ENCODE measurements at places on chromosomes 7 and 10.

DNA sequence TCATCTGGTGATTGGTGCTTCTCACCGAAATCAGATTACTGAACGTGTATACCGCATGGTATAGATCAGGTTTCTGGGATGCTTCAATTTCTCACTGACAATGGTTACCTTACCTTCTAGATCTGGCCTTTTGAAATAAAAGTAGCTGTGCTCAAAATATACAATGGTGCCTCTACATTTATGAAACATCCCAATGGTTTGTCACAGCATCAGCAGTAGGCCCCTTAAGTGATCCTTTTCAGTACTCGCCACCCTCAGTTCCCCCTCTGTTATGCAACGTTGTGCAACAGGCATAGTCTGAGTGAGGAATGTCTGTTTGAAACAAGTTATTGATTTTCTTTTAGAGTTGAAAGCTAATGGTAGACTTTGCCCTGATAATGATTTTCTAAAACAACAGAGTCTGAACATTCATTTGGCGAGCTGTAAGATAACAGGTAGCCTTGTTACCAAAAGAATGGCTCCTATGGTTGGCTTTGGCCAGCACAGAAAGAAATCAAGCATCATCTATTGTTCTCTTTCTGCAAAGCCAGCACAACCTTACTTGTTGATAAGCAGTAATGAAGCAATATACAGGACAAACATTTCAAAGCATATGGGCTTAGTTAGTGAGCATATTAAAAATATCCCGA lies 693.9 kb downstream of the PARD3 start:
- no peak for DNase-seq

DNA sequence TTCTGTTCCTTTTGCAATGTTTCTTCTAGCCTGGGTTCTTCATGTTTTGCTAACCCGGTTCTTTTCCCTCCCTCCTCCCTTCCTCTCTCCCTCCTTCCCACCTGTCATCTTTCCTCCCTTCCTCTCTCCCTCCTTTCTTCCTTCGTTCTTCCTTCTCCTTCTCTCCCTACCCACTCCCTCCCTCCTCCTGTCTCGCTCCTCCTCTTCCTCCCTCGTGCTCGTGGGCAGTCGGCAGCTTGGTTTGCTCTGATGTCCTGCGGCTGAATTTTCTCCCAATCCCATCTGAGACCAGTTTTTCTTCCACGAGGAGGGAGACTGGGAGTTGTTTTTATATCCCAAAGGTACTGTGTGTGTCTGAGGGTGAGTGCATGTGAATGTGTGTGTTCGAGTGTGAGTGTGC lies 43.6 kb upstream of the DIP2C start:
- DNase-seq = no peak

GRCh38 chr7:17640730-17641377 lies 299.4 kb downstream of the SNX13 start:
- no peak for DNase-seq

DNA sequence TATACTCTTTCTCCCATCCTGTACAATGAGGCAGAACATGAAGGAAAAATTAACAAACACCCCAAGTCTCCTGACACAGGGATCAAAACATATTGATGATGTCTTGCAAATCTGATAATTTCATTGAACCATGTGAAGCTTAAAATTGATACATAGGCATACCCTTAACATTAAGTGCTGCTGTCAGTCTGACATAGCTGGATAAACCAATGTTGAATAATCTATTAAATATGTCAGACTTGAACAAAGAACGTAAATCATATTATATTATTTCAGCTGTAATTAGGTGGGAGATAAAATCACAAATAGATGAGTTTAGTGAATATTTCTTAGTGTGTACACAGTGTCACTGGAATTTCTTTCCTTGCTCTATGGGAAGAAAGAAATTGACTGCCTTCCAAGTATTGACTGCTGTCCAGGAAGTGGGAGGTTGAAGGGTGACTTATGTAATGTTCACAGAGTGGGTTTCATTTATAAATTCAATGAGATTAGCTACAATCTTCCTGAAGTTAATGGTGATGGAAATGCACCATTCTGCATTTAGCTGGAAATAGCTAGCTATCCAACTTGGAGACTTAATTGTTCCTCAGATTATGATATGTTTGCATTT lies 170.8 kb downstream of the AUTS2 start:
- no peak for DNase-seq

GRCh38 chr10:71233482-71233892 lies 21.1 kb downstream of the UNC5B start:
- DNase-seq = no peak

DNA sequence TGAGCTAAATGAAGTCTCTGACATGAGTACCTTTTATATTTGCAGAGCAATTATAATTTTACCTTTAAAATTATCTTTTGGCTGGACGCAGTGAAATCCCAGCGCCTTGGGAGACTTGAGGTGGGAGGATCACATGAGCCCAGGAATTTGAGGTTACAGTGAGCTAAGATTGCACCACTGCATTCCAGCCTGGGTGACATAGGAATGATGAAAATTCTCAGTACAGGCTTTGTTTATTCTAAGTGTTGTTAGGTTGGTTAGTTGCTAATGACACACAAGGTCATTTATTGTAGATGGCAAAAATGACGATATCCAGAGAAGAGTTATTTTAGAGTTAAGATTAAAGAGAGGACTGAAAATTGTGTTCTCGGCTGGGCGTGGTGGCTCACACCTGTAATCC lies 87.6 kb downstream of the XRCC2 start:
- no peak for DNase-seq

GRCh38 chr7:77216181-77216845 lies 16.7 kb upstream of the FGL2 start:
- no peak for DNase-seq

GRCh38 chr7:32091608-32092210 lies 21.5 kb upstream of the PDE1C start:
- DNase-seq = no peak

DNA sequence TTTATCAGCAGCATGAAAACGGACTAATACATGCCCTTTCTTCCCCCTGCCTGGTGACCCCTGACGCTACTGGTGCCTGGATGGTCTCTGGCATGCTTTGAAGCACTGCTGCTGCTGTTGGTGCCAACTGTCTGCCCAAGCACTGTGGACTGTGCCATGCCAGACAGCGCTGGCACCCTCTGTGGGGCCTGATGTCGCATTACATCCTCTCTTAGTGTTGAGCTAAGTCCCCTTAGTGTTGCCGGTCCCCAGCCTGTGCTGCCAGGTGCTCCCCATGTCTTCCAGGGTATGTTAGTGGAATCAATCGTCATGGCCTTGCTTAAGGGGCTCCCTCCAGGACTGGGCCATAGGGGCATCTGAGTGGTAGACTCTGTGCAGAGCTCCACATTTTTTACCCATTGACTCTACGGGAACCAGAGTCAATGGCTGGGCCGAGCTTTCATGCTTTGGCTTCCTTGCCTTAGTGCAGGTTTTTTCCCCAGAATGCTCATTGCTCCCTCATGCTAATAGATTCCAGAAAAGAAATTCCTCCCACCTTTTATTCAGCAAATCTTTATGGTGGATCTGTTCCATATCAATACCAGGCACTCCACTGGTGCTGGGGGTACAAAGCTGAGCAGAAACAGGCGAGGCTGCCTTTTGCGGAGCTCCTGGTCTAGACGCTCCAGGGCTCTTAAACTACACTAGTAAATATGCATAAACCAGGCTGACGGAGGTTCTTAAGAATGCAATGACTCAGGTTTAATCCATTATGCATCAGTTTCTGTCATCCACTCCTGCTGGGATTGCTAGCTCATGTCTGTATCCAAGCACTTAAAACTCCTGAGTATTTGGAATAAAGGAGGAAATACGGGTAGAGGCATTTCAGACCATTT lies 21.8 kb upstream of the MRC1 start:
- DNase-seq = no peak

DNA sequence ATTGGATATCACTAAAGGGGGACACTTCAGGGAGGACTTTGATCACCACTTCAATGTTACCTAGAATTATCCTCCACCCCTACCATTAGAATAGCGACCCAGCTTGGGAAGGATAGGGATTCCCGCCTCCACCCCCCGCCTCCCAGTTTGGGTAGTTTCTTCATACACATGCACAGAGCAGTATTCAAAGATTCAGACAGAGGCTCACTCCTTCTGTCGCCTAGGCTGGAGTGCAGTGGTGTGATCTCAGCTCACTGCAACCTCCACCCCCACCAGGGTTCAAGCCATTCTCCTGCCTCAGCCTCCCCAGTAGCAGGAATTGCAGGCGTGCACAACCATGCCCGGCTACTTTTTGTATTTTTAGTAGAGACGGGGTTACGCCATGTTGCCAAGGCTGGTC lies 1166.1 kb downstream of the TYW1 start:
- DNase-seq = no peak

GRCh38 chr10:133275684-133276092 lies 980 bp downstream of the ADAM8 start:
- DNase-seq = no peak

DNA sequence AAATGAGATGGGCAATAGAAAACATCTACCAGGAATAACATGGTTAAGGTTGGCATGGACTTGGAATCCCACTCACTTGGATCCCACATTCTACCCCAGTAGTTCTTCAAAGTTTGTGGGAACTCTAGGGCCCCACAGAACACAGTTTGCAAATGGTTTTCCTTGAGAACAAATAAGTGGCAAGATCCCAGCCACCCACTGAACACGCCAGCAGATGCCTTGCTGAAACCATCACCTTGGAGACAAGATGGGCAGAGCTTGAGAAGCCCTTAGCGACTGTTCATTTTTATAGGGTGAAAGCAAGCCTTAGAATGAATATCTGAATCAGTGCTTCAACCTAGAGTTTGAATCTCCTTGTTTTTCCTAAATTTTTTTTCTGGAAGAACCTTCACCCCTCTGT lies 349.1 kb downstream of the RPS24 start:
- DNase-seq = no peak

GRCh38 chr10:120505866-120506265 lies 48.8 kb downstream of the PLPP4 start:
- DNase-seq = no peak

DNA sequence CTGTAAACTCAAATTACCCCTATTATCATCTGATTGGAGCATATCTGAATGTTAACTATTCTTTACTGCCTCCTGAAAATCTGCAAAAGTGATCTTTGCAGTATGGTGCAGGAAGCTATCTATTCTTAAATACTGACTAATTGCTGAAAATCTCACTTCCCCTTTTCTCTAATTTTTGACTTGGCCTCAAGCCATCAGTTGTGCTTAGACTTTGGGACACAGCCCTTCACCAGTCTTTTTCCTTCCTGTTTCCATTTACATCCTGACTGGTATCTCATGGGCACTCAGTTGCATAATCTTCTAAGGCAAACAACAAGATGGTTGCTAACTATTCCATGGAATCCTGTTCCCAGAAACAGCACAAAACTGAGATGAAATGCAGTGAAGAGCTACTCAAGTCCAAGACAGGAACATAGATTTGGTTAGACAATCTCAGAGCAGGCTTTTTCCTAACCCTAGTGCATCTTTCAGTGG lies 228.5 kb downstream of the SORCS1 start:
- no peak for DNase-seq

DNA sequence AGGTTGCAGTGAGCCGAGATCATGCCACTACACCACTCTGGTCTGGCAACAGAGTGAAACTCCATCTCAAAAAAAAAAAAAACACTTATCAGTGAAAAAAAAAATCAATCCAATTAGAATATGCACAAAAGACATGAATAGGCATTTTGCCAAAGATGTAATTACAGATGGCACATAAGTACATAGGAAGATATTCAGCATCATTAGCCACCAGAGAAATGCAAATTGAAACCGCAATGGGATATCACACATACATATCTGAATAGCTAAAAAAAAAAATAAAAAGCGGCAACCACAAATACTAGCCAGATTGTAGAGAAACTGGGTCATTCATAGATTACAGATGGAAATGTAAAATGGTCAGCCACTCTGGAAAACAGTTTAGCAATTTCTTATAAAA lies 1310.8 kb downstream of the XPNPEP1 start:
- no peak for DNase-seq

DNA sequence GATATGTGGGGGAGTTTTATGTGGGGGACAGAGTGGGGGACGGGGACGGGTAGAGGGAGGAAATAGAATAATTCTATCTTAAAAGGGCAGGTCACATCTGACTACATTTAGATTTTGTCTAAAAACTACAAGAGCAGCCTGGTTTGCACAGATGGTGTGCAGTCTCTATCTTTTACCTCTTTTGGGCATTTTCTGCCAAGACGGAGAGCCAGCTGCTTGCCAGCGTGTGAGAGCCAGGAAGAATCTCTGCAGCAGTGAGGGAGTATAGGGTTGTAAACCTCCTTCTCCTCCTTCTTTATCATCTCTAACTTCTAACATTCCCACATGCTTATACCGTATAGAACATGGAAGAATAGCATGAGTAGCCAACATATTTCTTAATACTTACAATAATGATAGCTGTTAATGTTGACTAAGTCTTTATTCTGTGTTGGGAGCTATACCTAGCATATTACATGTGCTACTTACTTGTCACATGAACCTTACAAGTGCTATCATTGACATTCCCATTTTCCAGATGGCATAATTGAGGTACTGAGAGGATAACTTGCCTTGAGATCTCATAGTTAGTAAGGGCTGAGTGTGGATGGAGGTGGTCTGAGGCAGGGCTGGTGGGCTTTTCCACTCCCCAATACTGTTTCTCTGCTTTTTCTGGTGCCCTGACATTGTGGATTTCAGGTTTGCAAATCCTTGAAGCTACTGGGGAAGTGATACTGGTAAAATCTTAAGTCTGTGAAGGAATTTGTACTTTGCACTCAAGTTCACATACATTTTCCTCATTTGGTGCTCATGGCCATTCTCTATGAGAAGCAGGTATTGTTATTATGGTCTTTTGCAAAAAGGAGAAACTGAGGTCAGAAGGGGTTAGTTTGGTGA lies 1.1 kb downstream of the ENTPD1 start:
- no peak for DNase-seq

- DNase-seq = no peak
Observed at GRCh38 chr10:17199351-17199804, 2.1 kb downstream of the TRDMT1 start.

GRCh38 chr7:99949645-99950228 lies 20.3 kb upstream of the GJC3 start:
- DNase-seq = no peak

GRCh38 chr10:119263951-119264617 lies 56.7 kb downstream of the GRK5 start:
- DNase-seq = no peak

DNA sequence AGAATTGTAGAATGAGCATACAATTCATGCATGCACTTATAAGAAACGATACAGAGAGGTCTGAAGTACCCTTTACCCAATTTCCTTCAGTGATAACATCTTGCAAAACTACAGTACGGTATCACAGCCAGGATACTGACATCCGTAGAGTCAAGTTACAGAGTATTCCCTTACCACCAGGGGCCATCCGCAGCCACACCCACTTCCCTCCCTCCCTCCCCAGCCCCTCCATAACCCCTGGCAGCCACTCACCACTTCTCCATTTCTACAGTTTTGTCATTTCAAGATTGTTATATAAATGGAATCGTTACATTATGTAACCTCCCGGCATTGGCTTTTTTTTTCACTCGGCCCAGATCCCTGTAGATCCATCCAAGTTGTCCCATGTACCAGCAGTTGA lies 113.6 kb upstream of the RET start:
- DNase-seq = no peak

GRCh38 chr10:70348228-70348850 lies 34.1 kb downstream of the LRRC20 start:
- DNase-seq = no peak

Data from NCI-H1930 (cell line).